ENCODE measurements at places on chromosomes 5 and 9.

DNA sequence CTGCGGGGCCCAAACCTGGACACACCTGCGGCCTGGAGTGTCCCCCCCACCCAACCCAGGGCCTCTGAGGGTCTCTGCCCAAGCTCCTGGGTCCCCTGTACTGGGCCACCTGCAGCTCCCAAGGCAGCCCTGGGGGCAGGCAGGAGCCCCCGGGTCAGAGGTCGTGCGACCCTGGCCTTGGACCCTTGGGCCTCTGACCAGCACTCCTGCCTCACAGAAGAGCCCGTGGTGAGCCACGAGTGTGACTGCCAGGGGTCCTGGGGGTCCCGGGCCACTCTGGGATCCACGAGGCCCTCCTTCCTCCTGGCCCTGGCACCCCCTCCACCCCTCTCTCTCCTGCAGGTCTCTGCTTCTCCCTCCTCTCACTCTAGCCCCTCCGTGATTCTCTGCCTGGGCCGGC is 5.0 kb upstream of the PTGDS start:
- no peak for DNase-seq

- no peak for DNase-seq
Measured at GRCh38 chr5:170963521-170963920, 101.7 kb downstream of the RANBP17 start.

- DNase-seq: no peak
Measured at GRCh38 chr5:159040181-159040580, 59.5 kb downstream of the EBF1 start.

- DNase-seq: no peak
Measured at GRCh38 chr9:33737811-33738606, 57.4 kb upstream of the PRSS3 start.

- no peak for DNase-seq
Measured at GRCh38 chr5:123438244-123438643, 15.0 kb upstream of the CEP120 start.

- DNase-seq: no peak
Measured at GRCh38 chr5:150213530-150213929, 23.7 kb downstream of the SLC6A7 start.

GRCh38 chr5:116652196-116652729 is 77.6 kb upstream of the SEMA6A start:
- no peak for DNase-seq

- no peak for DNase-seq
Measured at GRCh38 chr5:108629779-108630528, 117.7 kb upstream of the FER start.

DNA sequence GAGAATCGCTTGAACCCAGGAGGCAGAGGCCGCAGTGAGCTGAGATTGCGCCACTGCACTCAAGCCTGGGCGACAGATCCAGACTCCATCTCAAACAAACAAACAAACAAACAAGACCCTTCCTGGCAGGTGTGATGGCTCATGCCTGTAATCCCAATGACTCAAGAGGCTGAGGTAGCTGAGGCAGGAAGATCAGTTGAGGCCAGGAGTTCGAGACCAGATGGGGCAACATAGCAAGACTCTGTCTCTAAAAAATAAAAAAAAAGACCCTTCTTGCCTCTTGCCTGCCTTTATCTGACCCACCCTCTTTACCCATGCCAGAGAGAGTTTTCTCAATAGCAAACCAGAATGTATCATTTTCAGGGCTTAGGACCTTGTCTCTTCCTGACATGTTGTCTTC is 8.8 kb upstream of the PANK3 start:
- DNase-seq: no peak

- DNase-seq: no peak
Measured at GRCh38 chr5:157665467-157666070, 5.8 kb upstream of the C5orf52 start.

GRCh38 chr5:61053937-61054336 is 108.3 kb downstream of the SMIM15 start:
- DNase-seq: no peak

DNA sequence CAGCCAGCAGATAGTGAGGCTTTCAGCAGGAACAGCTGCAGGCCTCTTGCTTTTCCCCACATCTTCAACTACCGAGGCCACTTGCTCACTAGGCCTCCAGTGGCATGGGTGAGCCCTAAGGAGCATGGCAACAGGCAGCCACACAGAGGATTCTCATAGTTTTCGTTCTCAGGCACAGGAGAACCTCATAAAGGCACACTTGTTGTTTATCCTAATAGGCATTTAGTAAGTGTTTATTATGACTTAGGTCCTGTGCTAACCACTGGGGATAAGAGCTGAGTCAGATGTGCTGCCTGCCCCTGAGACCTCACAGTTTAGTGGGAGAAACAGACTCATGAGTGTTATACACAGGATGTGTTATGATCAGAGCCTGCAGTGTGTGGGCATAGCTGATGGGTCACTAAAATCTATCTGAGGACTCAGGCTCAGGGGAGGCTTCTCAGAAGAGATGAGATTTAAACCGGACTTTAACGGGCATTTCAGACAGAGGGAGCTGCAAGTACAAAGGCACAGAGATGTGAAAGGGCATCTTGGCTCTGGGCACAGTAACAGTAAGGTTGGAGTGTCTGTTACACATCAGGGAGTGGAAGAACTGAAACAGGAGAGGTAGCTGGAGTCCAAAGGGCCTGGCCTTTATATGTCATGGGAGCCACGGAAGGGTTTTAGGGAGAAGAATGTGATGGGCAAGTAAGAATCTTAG is 21.0 kb upstream of the HEMGN start:
- DNase-seq: no peak

- DNase-seq: no peak
Measured at GRCh38 chr9:134533850-134534588, 107.6 kb upstream of the COL5A1 start.

DNA sequence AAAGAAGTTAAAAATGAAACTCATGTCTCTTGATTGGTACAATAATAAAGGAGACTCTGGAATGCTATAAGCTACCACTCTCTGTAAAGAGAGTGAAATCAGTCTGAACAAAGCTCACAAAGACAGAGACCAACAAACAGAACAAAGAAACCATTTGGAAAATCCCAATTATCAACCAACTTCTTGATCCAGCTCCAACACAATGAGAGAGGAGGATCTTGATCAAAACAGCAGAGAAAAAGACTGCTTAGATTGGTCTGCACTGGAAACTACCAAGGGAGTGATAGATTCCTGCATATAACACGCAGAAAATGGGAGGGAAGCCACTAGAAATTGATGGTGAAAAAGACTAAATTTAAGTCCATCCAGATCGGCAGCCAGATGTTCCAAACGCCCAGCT is 23.1 kb upstream of the RNF38 start:
- DNase-seq: no peak

DNA sequence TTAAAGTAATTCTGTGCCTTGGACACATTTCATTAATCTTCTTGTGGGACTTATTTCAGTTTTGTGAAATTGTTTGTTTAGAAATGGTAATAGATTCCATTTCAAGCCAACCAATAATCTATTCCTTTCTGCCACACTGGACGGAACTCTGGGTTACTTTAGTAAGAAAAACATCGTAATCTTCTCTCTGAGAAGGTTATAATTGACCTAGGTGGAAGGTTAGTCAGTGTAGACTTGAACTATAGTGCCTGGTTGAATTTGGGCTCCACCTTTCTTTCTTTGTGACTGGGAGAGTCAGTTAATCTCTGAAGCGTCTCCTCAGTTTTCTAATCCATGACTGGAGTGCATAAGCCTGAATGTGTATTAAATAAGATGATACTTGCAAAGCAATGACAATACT is 89.7 kb upstream of the PRLR start:
- no peak for DNase-seq

GRCh38 chr5:74441616-74442015 is 198.9 kb downstream of the ENC1 start:
- DNase-seq: no peak

- no peak for DNase-seq
Measured at GRCh38 chr5:147965715-147966114, 59.4 kb upstream of the C5orf46 start.

GRCh38 chr9:133893191-133893994 is 98.7 kb downstream of the VAV2 start:
- no peak for DNase-seq

- no peak for DNase-seq
Measured at GRCh38 chr5:546376-546908, 22.2 kb upstream of the SLC9A3 start.

GRCh38 chr9:91967259-91967658 is 17.2 kb upstream of the ROR2 start:
- DNase-seq: no peak

- DNase-seq: no peak
Measured at GRCh38 chr5:161077496-161077895, 225.5 kb upstream of the ATP10B start.

GRCh38 chr9:111483439-111483857 is 735 bp downstream of the ECPAS start:
- DNase-seq: peak; percentile 56

- DNase-seq: no peak
Measured at GRCh38 chr5:59104400-59105127, 521.7 kb downstream of the RAB3C start.

DNA sequence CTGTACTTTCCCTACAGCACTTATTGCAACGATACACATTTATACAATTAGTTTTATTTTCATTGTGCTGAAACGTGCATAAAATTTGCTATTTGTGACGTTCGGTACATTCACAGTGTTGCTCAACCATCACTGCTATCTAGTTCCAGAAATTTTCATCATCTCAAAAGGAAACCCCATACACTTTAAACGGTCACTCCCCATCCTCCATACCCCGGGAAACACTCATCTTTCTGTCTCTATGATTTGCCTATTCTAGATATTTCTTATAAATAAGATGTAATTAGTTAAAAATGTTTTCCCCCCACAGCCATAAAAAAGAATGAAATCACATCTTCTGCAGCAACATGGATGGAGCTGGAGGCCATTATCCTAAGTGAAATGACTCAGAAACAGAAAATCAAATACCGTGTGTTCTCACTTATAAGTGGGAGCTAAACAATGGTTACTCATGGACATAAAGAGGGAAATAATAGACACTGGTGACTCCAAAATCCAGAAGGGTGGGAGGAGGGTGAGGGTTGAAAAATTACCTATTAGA is 40.2 kb upstream of the TEX48 start:
- no peak for DNase-seq

- DNase-seq: no peak
Measured at GRCh38 chr5:87103616-87104287, 163.9 kb upstream of the RASA1 start.

- no peak for DNase-seq
Measured at GRCh38 chr5:125696762-125697161, 726.4 kb upstream of the GRAMD2B start.

GRCh38 chr5:159902444-159903121 is 13.7 kb upstream of the ADRA1B start:
- no peak for DNase-seq

DNA sequence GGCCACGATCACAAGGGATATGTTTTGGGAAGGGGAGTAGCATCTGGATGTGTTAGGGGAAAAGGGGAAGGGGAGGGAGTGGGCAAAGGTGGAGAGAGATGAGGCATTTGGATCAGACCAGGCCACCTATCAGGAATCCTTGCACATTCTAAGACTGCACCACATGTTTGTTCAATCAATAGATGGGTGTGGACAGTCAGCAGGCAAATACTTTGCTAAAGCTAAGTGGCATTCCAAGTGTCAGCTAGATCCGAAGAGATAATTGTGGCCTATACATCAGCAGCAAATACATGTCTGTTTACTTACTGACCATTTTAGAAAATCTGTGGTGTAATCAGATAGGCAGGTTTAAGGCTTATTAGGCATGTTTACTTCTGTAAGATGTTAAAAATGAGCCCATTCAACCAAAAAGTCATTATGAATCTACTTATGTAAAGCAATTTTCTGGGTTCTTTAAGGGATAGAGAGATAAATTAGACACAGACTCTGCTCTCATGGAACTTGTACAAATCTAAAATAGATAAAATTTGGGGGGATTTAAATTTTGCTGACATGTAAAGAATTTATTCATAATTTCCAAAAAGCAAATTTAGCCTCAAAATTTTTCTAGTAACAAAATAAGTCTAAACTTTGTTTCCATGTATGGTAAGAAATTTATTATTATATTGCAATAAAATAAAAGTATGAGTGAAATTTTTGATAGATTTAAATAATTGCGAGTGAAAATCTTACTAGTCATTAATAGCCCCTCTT is 107.3 kb downstream of the SNCAIP start:
- DNase-seq: no peak

- DNase-seq: no peak
Measured at GRCh38 chr5:126383246-126383645, 40.0 kb upstream of the GRAMD2B start.

- no peak for DNase-seq
Measured at GRCh38 chr5:97735209-97735608, 552.2 kb upstream of the RIOK2 start.

DNA sequence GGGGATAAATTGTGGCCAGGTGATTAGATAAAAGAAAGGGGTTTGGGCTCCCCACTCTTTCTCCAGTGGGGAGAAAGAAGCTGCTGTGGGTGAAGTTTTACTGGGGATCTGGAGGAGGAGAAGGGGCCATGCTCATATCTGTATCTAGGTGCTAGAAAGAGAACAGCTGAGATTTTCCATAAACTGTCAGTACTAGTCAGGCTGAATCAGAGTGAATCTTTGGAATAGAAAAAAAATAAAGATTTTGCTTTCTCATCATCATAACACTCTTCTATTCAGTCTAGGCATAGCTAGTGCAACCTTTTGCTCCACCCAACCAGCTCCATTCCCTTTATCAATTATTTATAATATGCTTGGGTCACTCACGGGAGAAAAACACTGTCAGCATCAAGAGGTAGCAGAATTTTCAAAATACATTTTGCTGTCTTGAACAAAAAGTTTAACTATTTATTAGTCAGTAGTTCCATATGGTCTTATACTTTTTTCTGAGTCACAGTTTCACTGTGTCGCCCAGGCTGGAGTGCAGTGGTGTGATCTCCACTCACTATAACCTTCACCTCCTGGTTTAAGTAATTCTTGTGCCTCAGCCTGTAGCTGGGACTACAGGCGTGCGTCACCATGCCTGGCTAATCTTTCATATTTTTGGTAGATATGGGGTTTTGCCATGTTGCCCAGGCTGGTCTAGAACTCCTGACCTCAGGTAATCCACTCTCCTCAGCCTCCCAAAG is 21.3 kb upstream of the ERMP1 start:
- no peak for DNase-seq

GRCh38 chr9:135864447-135865049 is 42.8 kb downstream of the CAMSAP1 start:
- DNase-seq: peak; percentile 84

GRCh38 chr9:16619914-16620520 is 250.5 kb downstream of the BNC2 start:
- no peak for DNase-seq

DNA sequence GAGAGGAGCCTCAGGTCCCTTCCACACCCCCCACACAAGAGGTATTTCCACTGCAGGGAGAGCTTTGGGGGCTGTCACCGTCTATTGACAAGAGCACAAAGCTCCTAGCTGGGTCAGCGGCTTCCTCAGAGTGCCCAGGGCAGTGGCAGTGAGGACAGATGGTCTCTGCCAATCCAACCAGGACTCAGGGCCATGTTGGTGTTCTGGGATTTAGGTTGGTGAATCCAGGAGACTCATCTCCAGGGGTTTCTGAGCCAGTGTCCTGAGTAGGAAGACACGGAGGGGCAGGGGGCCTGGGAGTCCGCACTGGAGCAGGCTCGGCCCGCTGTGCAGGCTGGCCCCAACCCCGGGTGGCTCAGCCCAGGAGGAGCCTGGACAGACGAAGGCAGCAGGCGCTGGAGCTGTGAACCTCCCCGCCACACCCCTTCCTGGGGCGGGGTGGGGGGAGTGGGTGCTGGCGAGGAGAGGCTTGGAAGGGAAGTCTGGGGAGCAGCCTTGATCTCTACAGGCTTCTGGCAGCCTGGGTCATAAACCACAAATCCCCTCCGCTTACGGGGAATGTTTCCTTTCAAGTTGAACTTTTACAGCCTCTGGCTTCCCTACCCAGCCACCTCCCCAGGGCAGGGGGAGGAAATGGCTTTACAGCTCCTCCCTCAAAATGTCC is 19.6 kb downstream of the CRB2 start:
- DNase-seq: no peak

Measured in activated CD4-positive, alpha-beta T cell treated with anti-CD3 and anti-CD28 coated beads for 4 hours (primary cell).